Stimulated activated CD8-positive, alpha-beta memory T cell treated with anti-CD3 and anti-CD28 coated beads, Interleukin-7, amount 100 ng/mL, for 4 hours (primary cell): ENCODE measurements at places on chromosomes 2 and 18.

DNA sequence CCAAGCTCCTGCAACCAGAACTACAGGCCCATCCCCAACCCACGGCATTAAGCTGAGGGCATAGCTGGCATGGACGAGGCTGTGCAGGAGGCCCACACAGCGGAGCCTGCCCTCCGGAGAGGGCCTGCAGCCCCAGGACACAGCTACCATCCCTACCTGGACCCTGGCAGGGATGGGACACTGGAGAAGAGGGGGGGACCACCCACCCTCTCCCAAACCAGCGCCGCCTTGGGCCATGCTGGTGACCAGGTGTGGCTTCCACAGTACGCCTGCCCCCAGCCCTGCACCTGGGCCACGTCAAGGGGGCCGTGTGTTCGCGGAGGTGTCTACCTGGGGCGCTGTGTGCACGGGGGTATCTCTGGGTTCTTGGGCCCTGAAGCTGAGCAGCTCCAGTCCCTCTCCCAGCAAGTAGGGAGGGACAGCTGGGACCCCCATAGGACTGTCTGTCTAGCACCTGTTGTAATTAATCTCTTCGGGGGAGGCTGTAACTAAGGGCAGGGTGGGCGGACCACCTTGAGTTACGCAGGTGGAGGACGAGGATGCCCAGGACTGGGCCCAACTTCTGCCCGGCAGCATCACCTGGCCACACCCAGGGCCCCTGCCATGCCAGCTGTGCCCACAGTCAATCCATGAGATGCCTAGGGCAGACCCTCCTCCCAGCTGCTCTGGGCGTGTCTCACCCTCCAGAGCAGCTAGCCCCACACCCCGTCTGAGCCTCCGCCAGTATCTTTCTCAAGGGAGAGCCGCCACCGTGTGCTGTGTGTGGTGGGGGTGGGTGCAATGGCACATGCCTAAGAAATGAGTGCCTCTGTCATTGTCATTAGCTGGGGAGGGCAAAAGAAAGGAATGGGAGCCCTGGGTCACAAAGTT, 18.3 kb downstream of the HS6ST1 start:
- no peak for DNase-seq

GRCh38 chr2:8654041-8654440, 27.8 kb upstream of the ID2 start:
- no peak for DNase-seq

GRCh38 chr2:227872676-227873075, 1.2 kb downstream of the DAW1 start:
- no peak for DNase-seq

GRCh38 chr2:187874786-187875185, 320.6 kb upstream of the TFPI start:
- no peak for DNase-seq

- DNase-seq: no peak
These were observed 1070.9 kb upstream of the FANCL start for GRCh38 chr2:59312029-59312428.

GRCh38 chr2:224769489-224769888, 53.3 kb upstream of the CCDC195 start:
- no peak for DNase-seq

GRCh38 chr18:58161659-58162058, 117.6 kb downstream of the NEDD4L start:
- DNase-seq: no peak

- no peak for DNase-seq
These were observed 12.4 kb upstream of the ANKRD44 start for GRCh38 chr2:197322724-197323720.

DNA sequence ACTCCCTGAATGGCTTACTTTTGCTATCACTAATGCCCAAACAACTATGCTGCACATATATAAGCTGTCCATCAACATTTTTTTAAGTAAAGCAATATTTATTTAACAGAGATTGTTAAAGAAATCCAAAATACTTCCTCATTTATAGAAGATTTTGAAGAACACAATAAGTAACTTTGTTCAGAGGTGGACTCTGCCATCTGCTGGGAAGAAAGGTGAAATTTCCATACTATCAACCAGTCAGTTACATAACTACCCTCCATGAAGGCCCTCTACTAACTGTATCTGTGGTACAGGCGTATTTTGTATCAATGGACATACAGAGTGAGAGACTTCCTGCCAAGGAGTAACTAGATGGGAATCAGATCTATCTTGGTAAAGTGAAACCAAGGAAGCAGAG, 106.0 kb downstream of the DTNB start:
- DNase-seq: no peak

- DNase-seq: no peak
These were observed 96.7 kb downstream of the AP1S3 start for GRCh38 chr2:223740679-223741078.

GRCh38 chr2:163171786-163172530, 333.4 kb upstream of the KCNH7 start:
- no peak for DNase-seq

GRCh38 chr2:100309973-100310719, 12.2 kb downstream of the LONRF2 start:
- no peak for DNase-seq

DNA sequence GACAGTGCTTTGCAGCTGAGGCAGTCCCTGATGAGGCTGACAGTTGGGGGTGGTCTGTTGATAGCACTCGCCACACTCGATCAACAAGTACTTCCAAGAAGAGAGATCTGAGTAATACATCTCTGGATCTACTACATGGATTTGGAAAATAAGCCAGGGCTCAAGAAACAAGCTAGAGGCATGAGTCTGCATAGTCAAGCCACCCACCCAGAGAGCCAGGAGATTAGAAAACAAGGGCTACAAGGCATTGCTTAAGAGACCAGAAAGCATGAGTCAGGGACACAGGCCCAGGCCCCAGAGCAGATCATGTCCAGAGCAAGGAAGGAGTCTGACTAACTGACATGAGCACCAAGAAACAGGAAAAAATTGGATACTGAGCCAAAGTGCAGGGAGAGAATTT, 196.9 kb upstream of the CWC22 start:
- DNase-seq: no peak

DNA sequence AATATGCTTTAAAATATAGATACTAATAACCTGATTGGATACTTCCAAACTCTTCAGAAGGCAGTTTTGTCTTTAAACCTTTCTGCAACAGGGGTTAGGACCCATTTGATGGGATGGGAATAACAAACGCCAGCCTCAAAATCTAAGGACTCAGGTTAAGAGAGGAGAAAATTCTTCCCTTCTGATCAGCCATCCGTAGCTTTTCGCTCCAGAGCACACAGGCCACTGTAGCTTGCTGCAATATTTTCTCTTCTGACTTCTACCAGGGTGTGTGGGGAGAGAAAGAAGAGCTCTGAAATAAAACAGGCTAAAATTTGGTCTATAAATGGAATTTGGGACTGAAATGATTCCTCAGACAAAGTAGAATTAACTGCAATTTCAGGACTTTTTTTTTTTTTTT, 95.1 kb downstream of the ALPK2 start:
- no peak for DNase-seq

DNA sequence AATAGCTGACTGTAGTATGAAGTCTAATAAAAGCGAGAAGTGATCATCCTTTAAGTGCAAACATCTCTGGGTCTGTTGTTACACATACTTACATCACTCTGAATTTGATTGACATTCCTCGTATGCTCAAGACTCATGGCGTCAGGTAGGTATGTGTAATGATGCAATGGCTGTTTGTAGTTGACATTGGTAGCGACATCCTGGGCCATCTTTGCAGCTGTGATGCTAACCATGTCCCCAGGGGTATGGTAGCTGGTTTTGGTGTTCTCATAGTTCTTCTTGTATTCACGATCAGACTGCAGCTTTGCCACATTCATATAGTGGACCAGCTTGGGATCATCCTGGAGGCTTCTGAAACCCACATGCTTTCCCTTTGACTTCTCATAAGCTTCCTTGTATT, 62.0 kb downstream of the NEB start:
- no peak for DNase-seq

DNA sequence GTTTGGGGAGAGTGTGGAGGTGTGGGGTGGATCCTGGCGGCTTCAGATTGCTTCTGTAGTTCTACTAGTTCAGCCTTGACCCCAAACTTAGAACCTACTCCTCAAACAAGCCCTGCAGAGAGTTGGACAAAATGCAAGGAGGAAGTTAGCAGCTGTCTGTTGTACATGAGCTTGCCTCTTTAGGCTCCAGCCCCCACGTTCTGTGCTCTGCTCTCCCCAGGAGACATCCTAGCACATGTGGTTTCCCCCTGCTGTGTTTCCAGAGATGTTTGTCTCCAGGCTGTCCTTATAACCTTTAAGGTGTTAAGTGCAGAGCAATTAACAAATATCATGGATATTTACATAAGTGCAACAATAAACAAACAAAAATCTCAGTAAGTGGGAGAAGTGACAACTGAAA, 111.1 kb downstream of the ACOXL start:
- no peak for DNase-seq

DNA sequence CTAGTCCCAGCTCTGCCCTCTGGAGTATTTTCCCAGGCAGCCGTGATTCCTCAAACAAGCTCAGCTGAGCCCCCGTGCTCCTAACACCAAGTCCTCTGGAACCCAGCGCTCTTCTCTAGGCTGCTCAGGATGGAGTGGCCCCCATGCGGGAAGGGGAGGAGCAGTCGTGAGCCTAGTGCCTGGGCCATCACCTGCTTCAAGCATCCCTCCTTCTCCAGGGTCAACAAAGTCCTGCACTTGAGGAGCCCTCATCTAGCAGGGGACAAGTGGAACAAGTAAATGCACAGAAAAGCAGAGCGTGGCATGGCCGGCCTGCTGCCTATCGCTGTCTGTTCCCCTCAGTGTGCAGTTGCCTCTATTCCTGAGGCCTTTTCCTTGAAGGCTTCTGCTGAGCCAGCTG, 168.6 kb downstream of the INHBB start:
- no peak for DNase-seq

DNA sequence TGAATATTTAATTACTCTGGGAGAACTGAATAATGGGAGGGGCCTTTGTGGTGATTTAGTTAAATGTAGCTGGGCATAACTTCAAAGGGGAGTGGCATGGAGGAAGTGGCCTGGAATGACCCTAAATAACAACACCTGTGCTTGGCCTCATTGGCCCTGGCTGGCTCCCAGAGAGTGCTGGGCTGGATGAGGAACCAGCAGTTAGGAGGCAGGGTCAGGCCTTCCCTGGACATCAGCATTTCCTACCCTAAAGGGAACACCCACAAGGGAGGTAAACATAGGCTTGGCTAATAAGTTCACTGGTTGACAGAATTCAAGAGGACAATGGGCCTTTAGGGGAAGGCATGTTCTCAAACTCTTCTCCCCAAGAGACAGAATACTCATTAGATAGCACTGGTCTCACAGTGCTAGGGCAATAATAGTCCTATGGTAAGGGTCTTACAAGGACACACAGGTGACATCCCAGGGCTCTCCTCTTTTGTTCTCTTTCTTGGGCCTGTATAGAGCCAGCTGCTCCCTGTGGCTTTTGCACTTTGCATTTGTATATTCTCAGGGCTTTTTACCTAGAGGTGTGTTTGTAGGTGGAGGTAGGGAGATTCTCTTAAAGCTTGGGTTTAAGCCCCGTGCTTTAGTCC, 106.8 kb downstream of the ZNF519 start:
- DNase-seq: no peak

DNA sequence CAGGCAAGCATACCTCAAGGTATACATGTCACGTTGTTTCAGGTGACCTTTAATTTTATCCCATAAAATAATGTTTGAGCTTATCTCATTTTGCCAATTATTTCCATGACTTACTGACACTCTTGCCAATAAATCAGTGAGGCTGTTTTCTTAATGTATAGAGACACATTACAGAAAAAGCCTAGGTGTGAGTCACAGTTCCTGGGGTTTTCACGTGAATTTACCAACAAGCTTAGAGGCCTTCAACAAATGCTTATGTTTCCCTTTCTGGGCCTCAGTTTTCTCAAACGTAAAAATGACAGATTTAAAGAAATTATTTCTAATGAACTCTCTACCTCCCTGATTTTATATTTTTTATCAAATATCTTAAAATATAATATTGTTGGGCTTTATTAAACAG, 517.5 kb upstream of the SPHKAP start:
- DNase-seq: no peak

DNA sequence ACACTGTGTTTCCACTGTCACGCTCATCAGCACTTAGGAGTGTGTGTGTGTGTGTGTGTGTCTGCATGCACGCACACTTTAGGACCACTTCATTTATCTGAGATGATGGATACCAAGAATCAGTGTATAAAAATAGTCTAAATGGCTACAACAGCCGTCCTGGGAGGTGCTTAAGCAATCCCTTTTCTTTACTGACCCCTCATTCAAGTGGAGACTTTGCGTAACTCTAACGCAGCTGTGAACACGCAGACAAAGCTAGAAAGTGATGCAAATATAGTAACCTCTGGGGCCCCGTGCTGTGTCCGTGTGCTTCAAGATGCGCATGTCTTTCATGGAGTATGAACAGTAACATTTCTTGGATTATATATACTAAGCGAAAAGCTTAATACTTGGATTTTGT, 40.4 kb upstream of the RBM44 start:
- no peak for DNase-seq

- DNase-seq: no peak
These were observed 3.1 kb downstream of the SPOPL start for GRCh38 chr2:138504546-138505235.

DNA sequence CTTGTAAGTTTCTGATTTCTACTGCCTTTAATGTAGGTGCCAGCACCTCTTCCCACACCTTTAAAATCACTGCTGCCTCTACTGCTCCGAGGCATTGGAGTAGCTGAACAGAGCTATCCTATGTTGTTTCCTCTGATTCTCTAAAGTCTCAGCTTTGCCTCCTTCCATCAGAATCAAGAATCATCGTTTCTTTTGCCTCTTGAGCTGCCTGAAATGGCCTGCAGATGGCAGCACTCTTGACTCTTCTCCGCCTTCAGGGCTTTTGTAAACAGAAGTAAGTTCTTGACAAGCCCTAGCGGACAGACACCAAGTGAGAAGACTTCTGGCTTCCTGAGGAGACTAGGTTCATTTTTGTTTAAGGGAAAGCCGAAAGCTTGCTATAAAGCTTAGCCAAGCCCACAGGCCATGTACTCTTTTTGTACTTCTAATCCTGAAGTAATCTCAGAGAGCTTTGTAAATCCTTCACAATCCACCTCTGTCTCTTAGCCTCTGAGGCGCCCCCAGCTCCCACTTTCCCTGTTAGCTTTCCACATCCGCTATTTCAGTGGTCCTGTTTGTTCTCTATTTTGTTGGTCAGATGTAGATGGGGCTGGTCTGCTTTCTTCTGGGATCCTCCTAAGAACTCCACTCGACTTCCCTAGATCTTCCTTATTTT, 48.4 kb downstream of the GTF3C3 start:
- peak; percentile 17 for DNase-seq

DNA sequence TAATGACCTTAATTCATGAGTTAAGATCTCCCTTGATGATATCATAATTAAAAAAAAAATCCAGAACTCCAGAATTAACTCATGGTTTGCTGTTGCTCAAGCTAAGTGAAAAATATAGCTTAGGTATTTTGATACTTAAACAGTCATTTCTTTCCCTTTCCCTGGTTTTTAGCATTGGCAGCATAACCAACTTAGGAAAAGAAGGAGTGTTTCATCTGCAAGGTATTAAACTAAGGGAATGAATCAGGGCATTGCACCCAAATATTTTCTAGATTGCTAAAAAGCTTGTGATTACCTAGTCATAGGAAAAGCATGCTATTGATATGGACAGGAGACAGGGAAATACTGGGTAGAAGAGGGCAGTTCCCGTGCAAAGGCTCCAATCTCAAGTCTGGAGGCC, 207.2 kb downstream of the LRP1B start:
- no peak for DNase-seq
